ENCODE measurements at places on chromosomes 5 and 9. TPM values are rescaled to one million over a fixed set of nuclear protein-coding genes. Genes with fewer than 3 reads are reported as not detected.

The PCDHA11 gene
- under 0.01 TPM for total RNA-seq

The SEMA4D gene
- total RNA-seq = 1.3 TPM

The CCL27 gene
- total RNA-seq = not detected

The PRXL2C gene
- total RNA-seq = 19.4 TPM

The MEIKIN gene
- total RNA-seq = not detected

Measured in mammary microvascular endothelial cell (primary cell).